ENCODE measurements at places on chromosomes 11 and 22. TPM values are rescaled to one million over a fixed set of nuclear protein-coding genes. Genes with fewer than 3 reads are reported as not detected.
A peak's percentile ranks its signal among the peaks of the same experiment; 100 is the strongest.

The ARHGAP8 gene
- 8.9 TPM for total RNA-seq

The HMOX1 gene
- 27.8 TPM for total RNA-seq

The SLC37A2 gene
- 15.5 TPM for total RNA-seq

The CDC45 gene
- 10.0 TPM for total RNA-seq

The PTPN5 gene
- not detected for total RNA-seq

The TRIM5 gene
- 8.8 TPM for total RNA-seq

The HDAC10 gene
- total RNA-seq = 17.7 TPM

The BIRC3 gene
- total RNA-seq = 2.2 TPM

The ARAP1 gene
- total RNA-seq = 31.0 TPM

The FGF3 gene
- total RNA-seq = not detected

The ART1 gene
- not detected for total RNA-seq

The MUC5B gene
- 16.0 TPM for total RNA-seq

The TIMP3 gene
- 20.1 TPM for total RNA-seq

The C22orf31 gene
- total RNA-seq = not detected

The MORC2 gene
- total RNA-seq = 13.4 TPM

GRCh38 chr11:39304586-39304985, 2154.9 kb downstream of the LRRC4C start:
- ATAC-seq = no peak

GRCh38 chr11:35721651-35722282, 59.2 kb downstream of the TRIM44 start:
- no peak for ATAC-seq

GRCh38 chr11:19820100-19820499, 107.5 kb downstream of the NAV2 start:
- ATAC-seq = no peak

DNA sequence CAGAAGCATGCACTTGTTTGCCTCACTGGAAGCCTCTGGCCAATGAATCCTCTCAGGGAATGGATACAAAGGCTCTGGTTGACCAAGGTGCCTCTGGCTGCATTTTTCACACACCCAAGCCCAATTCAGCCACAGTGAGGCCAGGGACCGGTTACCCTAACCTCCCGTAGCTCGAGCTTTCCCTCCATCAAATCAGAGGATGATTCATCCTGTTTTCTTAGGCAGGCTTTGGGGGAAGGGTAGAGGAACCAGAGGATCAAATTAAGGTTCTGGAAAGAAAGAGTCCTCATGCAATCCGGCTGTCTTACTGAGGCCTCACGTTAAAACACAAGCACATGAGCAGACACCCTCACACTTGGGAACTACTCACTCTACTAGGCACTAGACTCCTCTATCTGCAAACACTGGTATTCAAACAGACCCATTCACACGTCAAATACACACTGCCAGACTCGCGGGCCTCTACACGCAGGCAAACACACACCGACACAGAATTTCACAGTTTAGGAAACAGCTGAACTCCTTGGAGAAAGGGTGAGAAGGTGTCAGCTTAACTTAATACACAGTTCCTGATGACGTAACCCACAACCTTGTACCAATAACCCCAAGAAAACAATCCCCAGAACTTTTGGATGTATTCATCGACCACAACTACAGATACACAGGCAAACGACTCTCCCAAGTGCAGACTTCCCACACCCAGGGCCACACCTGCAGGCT, 12.4 kb downstream of the NRXN2 start:
- peak; percentile 43 for ATAC-seq

GRCh38 chr11:76152086-76152681, 54.1 kb downstream of the WNT11 start:
- peak; percentile 88 for ATAC-seq

- ATAC-seq = no peak
Observed at GRCh38 chr22:49182416-49182815, 645.3 kb downstream of the BRD1 start.

DNA sequence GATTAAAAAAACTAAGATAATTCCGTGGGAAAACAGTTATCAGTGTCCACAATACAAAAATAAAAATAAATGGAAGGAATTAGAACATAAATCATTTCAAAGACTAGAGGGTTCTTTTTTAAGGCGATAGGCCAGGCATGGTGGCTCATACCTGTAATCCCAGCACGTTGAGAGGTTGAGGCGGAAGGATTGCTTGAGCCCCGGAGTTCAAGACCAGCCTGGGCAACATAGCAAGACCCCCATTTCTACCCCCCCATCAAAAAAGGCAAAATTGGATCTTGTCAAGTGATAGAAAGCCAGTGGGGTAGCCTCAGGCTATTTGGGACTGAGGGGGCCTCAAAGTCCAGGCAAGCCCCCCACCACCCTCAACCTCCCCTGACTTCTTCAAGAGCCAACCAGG, 20.6 kb upstream of the POLA2 start:
- ATAC-seq = no peak

GRCh38 chr11:67024966-67025365, 2.0 kb downstream of the SYT12 start:
- no peak for ATAC-seq

- ATAC-seq = no peak
Observed at GRCh38 chr11:16989554-16989953, 24.7 kb downstream of the PLEKHA7 start.

GRCh38 chr11:117037279-117037974, 60.8 kb downstream of the SIK3 start:
- ATAC-seq = peak; percentile 37

DNA sequence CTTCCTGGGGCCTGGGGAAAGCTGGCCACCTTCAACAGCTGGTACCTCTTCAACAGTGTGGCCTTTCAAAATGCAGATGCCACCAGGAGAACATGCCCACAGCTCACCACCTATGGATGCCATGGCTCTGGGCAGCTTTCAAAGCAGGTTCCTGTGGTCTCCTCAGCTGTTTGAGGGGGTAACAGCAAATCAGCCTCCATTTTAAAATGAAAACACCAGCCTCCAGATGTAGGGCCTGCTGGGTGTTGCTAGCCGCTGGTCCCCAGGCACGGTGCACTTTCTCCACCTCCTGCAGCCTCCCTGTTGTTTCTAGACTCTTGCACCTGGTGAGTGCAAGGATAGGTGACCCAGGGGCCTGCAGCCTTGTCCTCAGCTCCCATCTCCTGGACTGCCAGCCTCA, 10.0 kb downstream of the CDPF1 start:
- ATAC-seq = no peak

- ATAC-seq = no peak
Observed at GRCh38 chr11:72984453-72985077, 157.6 kb downstream of the FCHSD2 start.

- no peak for ATAC-seq
Observed at GRCh38 chr22:23533771-23534191, 46.3 kb downstream of the IGLL1 start.

GRCh38 chr22:19693581-19693980, 20.7 kb upstream of the SEPTIN5 start:
- ATAC-seq = no peak

GRCh38 chr11:58905011-58905720, 34.1 kb upstream of the GLYATL1 start:
- ATAC-seq = peak; percentile 76

GRCh38 chr11:91966368-91966767, 258.2 kb upstream of the FAT3 start:
- ATAC-seq = no peak

DNA sequence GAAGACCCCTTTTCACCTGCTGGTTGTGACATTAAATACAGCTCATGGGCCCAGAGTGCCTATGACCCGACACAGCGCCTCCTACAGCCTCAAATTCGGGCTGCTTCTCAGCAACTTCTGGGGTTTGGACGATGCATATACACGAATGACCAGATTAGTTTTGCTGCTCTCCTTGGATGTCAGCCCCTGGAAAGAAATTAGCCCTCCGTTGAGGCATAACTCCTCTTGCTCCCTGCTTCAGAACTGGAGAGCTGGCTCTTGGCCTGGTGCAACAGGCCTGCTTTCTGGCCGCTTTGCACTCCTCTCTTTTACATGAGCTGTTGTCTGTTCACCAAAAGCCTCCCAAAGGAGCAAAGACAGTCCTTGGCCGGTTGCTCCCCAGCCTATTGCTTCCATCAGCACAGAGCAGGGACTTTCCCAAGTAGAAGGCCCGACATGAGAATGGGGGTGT, 3.3 kb downstream of the TECTA start:
- no peak for ATAC-seq

GRCh38 chr11:9728058-9728457, 64.2 kb downstream of the SWAP70 start:
- no peak for ATAC-seq

DNA sequence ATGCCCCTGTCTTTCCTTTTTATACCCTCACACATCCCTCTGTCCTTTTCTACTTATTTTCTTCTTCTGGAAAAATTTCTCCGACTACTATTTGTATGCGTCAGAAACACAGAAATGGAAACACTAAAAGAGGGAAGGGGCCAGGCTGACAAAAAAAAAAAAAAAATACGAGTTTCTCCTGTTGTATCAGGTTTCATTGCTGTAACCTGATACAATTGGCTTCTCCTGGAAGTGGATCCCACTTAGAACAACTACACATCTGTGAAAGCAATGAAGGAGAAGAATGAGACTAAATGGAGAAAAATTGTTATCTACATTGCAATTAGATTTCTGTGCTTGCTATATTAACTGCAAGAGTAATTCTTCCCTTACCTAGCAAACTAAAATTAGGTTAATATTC, 393.9 kb downstream of the GUCY1A2 start:
- no peak for ATAC-seq

GRCh38 chr11:72313912-72314598, 70.1 kb upstream of the PHOX2A start:
- no peak for ATAC-seq

DNA sequence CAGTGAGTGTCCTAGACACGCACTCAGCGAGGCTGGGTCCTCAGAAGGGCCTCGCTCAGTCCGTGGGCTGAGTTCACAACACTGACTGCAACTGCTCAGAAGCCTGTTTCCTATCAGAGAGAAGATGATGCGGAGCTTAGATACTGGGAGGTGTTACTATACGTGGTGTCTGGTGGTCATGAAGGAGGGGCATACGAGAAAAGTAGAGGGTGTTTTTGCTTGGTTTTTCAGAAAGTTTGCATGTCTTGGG, 9.5 kb upstream of the SERPIND1 start:
- no peak for ATAC-seq

GRCh38 chr22:18110194-18110953, at the start of gene TUBA8:
TSS of gene TUBA8 (plus strand) at chr22:18110809. CDS start at chr22:18110866, 57 bp downstream.
- peak; percentile 61 for ATAC-seq

GRCh38 chr11:24312464-24313238, 184.2 kb upstream of the LUZP2 start:
- ATAC-seq = no peak

DNA sequence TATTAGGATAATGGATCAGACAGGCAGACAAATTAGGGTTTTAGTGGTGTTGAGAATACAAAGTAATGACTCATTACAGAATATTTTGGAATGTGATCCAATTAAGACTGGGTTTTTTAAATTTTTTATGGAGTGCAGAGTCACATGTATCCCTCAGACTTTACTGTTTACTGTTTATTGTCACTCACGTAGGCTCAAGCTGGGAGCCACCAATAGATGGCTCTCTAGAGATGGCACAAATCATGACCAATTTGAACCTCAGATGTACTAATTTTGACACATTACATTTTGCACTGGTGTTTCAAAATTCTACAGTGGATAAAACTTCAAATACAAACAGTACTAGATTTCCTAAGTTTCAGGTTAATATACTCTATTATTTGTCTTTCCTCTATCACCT, 53.6 kb upstream of the ANO3 start:
- no peak for ATAC-seq

GRCh38 chr22:26756675-26757293, 99.4 kb downstream of the MIAT start:
- peak; percentile 89 for ATAC-seq

DNA sequence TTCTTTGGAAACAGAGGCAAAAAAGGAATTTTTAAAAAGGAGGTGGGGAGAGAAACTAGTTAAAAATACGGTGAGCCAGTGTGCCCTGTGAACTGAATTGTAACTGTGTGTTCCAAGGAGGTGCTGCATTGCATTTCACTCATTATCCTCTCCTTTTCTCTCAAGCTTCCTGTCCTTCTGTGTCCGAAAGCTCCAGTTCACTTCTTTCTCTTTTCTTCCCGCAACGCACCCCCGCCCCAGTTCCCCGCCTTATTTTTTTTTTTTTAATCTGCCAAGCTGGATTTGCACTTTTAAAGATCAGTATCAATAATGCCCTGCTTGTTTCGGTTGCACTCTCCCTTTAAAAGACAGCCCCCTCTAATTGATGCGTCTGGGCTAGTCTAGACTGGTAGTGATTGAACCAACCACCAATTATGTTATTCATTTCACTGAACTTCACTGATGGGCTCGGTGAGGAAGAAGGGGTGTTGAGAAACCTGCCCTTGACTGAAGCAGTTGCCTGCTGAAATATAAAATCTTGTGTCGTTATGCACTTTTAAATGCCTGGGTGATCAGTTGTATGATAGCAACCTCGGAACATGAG, 18.5 kb downstream of the BLID start:
- ATAC-seq = no peak

DNA sequence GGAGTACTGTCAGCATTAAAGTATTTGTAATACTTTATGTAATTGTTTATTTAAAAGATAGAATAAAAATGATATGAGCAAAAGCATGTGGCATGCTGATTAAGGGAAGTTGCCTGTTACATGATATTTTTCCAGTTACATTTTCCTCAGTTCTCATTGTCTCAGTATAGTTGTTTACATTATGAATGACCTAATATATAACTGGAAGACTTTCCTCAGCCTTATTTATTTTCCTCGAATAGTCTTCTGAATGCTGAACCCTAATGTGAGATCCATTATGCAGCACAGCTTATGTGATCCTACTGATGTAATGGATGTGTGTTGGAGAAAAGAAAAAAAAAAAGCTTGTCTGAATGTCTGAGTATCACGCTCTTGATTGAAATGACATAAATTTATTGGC, 95.5 kb downstream of the LUZP2 start:
- ATAC-seq = no peak

DNA sequence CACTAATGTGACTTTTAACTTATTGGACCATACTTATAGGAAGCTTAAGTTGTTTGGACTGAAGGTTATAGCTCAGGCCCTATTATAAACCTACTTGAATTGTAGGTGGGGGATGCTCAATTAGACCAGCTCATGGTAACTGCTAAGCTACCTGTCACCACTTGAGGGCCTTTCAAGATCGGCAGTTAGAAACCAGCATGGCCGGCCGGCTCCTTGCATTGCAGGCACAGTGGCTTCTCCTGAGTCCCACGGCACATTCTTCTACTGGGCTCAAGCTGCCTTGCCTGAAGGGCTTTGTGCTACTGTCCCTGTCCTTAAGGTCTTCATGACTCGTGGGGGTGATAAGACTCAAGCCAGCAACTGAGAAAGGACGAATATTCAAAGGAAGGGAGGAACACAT, 70.8 kb downstream of the TBC1D22A start:
- ATAC-seq = no peak

- peak; percentile 74 for ATAC-seq
Observed at GRCh38 chr11:73878771-73879170, 2.0 kb downstream of the PAAF1 start.

- no peak for ATAC-seq
Observed at GRCh38 chr11:47157805-47158204, 18.9 kb downstream of the ARFGAP2 start.

DNA sequence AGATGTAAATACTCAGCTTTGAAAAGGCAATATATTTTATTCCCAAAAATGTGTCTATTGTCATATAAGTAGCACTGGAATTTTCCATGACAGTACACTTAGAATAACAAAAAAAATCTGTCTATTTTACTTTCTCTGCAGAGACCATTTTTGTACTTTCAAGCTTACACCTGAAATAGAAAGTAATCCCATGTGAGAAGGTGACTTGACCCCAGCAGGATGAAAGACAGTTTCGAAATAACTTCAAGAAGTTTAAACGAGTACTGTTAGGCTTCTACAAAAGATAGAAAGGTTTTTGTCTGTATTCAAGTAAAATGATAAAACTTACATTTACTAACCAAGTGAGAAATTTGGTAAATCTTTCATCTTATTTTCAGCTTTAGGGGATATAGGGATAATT, 259.9 kb upstream of the CTSC start:
- ATAC-seq = no peak

All from esophagus mucosa (tissue), 1 donor.